ENCODE measurements at places on chromosomes 12 and 14.

GRCh38 chr12:94074216-94074979, 74.0 kb upstream of the PLXNC1 start:
- DNase-seq: no peak

DNA sequence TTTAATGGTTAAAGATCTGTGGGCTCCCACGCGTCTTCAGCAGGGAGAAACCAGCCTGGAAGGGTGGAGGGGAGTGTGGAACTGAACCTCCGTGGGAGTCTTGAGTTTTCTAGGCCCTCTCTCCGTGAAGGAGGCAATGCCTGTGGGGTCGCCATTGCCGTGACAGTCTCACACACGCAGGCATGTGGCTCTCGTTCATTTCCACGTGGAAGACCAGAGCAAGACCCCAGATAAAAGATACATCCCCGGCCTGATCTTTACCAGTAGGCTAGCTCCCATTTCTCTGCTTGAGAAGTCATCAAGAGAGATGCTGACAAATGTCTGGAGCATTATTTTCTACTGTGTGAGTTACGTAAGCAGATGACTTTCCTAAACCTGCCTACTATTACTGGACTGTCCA, 491.7 kb upstream of the LMO3 start:
- DNase-seq: no peak

DNA sequence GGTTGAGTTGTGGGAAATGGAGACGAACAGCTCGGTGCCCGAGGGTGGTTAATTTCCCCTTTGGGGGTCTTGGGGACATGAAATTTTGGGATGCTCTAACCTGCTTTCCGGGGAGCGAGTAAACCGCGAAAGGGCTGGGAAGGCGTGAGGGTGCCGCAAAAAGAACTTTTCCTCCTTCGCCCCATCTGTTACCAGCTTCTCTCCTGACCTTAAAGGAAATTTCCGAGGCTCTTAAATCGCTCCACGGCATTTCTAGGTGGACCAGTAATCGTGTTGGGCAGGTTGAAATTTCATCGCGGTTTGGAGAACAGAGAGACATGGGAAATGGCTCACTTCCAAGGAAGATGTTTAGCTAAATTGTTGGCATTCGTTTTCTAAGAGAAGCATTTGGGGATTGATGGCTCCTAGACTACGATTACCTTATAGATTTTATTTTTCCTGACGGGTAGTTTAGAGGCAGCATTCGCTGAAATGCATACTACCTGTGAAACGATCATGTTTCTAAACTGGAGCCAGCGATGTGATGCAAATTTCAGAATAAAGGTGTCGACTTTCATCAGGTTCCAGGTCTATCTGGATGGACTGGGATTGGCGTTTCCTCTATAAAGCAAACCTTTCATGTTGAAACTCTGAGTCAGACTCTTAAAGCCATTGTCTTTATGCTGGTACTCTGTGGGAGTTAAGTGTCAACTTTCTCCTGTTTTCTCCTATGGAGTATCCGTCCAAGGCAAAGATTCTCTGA, 414.5 kb downstream of the PCNX1 start:
- peak; percentile 79 for DNase-seq

DNA sequence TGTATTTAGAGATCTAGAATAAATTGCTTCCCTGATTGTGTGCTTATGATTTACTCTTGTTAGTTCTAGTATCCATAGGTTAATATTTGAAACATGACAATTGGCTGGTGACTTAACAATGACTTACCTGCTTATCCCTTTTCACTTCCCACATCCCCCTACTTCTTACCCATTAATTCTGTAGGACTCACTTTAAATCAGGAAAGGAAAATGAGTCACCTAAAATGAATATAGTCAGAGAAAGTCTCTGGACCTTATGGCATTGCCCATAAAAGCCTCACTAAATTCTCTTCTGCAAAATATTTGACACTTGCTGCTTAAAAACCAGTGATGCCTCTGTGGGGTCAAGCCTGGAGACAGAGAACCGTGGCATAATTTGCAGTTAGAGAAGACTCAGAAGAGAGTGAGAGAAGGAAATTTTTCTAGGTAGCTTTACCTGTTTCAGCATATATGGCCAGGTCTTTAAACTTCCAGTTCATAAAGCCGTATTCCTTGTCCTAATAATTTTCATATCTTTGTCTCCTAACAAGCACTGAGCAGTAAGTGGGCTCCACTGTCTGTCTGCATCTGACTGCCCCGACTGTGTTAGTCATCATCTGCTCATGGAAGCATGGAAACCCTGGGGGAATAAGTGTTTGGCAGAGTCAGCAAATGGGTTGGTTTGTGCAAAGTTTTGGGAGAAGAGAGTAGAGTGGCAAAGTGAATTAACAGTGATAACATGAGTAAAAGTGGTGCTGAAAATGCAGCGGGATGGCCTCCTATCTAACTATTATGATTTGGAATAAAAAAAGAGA, 294.4 kb downstream of the AKAP6 start:
- DNase-seq: no peak

DNA sequence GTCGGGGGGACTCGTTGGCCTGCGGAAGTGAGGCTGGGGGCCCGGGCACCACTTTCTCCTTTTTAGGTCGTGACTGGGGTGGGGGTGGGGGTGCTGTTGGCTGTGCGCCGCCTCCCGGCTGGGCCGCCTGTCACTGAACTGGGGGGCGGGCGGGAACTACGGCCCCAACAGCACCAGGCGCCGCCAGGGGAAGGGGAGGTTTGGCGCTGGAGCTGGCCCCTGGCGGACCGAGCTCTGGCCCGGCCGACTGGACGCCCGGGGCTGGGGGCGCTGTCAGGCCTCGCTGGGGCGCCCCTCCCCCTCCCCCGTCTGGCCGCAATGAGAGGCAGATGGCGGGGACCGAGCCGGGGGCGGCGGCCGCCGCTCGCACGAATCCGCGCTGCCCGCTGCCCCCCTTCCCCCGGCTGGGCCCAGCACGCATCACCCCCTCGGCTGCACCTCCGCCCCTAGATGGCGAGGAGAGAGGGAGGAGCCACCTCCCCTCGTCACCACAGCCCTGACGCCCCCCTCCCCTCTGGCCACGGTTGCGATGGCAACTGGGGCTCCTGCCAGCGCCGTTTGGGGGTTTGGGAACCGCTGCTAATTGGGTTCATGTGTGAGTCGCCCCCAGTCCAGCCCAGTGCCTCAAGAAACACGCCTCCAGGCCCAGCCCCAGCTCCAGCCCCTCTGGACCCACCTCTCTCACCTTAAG, 723 bp downstream of the NFATC4 start:
- peak; percentile 95 for DNase-seq

- peak; percentile 77 for DNase-seq
These were observed 1251.0 kb upstream of the USP15 start for GRCh38 chr12:61009192-61009591.

DNA sequence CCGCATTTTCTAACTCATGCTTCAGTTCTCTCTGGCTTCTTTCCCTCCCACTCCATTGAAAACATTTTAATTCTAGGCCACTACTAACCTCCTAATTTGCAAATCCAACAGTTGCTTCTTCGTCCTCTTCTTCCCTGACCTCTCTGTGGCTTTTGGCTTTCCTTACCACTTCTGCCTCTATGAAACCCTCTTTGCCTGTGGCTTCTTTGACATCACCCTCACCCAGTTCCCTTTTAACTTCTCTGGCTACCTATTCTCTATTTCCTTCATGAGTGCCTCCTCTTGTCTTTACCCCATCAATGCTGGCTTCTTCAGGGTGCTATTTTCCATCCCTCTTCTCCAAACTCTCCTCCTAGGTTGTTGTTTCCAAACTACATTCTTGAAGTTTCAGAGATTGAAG, 4.4 kb upstream of the HCFC2 start:
- no peak for DNase-seq
